ENCODE measurements at places on chromosomes 13 and 19. TPM values are rescaled to one million over a fixed set of nuclear protein-coding genes. Genes with fewer than 3 reads are reported as not detected.

OR10H1 gene
- not detected for polyA plus RNA-seq

SUPT20H gene
- 55.1 TPM for polyA plus RNA-seq

GARIN5A gene
- polyA plus RNA-seq, result 0.53 TPM

TNFSF13B gene
- polyA plus RNA-seq, result 0.29 TPM

C19orf18 gene
- not detected for polyA plus RNA-seq

KCNC3 gene
- 0.13 TPM for polyA plus RNA-seq

ODAD3 gene
- polyA plus RNA-seq, result 0.44 TPM

IGFL2 gene
- not detected for polyA plus RNA-seq

KANK3 gene
- polyA plus RNA-seq, result 0.07 TPM

REX1BD gene
- polyA plus RNA-seq, result 44.6 TPM

SERTM1 gene
- not detected for polyA plus RNA-seq

SIN3B gene
- 40.0 TPM for polyA plus RNA-seq

EVI5L gene
- polyA plus RNA-seq, result 14.6 TPM

NOVA2 gene
- polyA plus RNA-seq, result not detected

CLEC17A gene
- 0.05 TPM for polyA plus RNA-seq

FUT6 gene
- not detected for polyA plus RNA-seq

TEX29 gene
- 0.46 TPM for polyA plus RNA-seq

TMEM145 gene
- 0.41 TPM for polyA plus RNA-seq

CADM4 gene
- 4.9 TPM for polyA plus RNA-seq

PODNL1 gene
- polyA plus RNA-seq, result 2.3 TPM

ITGBL1 gene
- 24.2 TPM for polyA plus RNA-seq

PROZ gene
- polyA plus RNA-seq, result not detected

LILRA1 gene
- polyA plus RNA-seq, result not detected

DIRAS1 gene
- polyA plus RNA-seq, result 14.0 TPM

PLA2G4C gene
- polyA plus RNA-seq, result 6.5 TPM

CALR3 gene
- polyA plus RNA-seq, result not detected

ERFL gene
- 0.09 TPM for polyA plus RNA-seq

MAG gene
- polyA plus RNA-seq, result not detected

TMEM161A gene
- polyA plus RNA-seq, result 45.9 TPM

CYP2A6 gene
- polyA plus RNA-seq, result not detected

CAPN12 gene
- 0.99 TPM for polyA plus RNA-seq

KIR3DL1 gene
- polyA plus RNA-seq, result not detected

FGF21 gene
- not detected for polyA plus RNA-seq

KLK11 gene
- polyA plus RNA-seq, result not detected

SLC7A1 gene
- 22.3 TPM for polyA plus RNA-seq

B3GNT3 gene
- not detected for polyA plus RNA-seq

RFXANK gene
- 97.8 TPM for polyA plus RNA-seq

CRYL1 gene
- 16.4 TPM for polyA plus RNA-seq

ANKRD24 gene
- polyA plus RNA-seq, result 0.21 TPM

FEM1A gene
- 5.3 TPM for polyA plus RNA-seq

CD33 gene
- polyA plus RNA-seq, result not detected

CPB2 gene
- polyA plus RNA-seq, result not detected

NXNL1 gene
- not detected for polyA plus RNA-seq

PTGER1 gene
- 0.60 TPM for polyA plus RNA-seq

IL4I1 gene
- 0.27 TPM for polyA plus RNA-seq

ZNF763 gene
- polyA plus RNA-seq, result 0.75 TPM

EEF2 gene
- polyA plus RNA-seq, result 1,505 TPM

SHD gene
- polyA plus RNA-seq, result not detected

SIGLEC5 gene
- not detected for polyA plus RNA-seq

PBX4 gene
- polyA plus RNA-seq, result 2.9 TPM

ZNF320 gene
- 1.9 TPM for polyA plus RNA-seq

ZNF296 gene
- polyA plus RNA-seq, result 0.11 TPM

SHFL gene
- 34.3 TPM for polyA plus RNA-seq

URAD gene
- not detected for polyA plus RNA-seq

ACP7 gene
- not detected for polyA plus RNA-seq

ZNF536 gene
- polyA plus RNA-seq, result not detected

ZNF358 gene
- 30.7 TPM for polyA plus RNA-seq
